IPS DF 6.9 (cell line): ENCODE measurements at places on chromosomes 5 and 9.

- DNase-seq: no peak
These were observed 634.2 kb downstream of the BNC2 start for GRCh38 chr9:16236311-16236710.

DNA sequence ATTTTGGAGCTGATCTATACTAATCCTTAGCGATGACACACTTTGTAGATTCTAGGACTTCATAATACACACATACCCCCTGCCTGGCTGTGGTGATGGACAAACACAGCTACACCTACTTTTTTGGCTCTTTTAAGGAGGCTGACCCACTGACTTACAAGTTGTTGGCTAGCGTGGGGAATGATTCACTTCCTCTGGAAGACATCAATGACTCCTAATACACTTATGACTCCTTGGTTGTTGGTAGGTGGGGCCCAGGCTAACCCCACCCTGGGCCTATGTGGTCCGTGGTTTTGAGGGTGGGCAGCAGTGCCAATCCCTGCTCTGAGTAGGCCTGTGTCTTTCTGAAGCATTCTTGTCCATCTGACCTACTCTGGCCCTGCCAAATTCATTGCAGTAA lies 144.4 kb downstream of the SLC12A2 start:
- no peak for DNase-seq

DNA sequence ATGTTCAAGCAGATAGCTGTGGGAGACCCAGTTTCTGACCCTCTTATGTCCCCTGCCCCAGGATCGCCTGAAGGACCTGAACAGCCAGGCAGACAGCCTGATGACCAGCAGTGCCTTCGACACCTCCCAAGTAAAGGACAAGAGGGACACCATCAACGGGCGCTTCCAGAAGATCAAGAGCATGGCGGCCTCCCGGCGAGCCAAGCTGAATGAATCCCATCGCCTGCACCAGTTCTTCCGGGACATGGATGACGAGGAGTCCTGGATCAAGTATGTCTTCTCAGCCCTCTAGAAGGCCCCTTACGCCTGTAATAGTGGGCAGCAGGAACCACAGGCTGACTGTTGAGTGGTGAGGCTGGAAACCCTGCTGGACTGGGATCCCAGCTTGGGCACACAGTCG lies 41.1 kb downstream of the DYNC2I2 start:
- no peak for DNase-seq

GRCh38 chr5:143019614-143020515 lies 249.7 kb downstream of the ARHGAP26 start:
- no peak for DNase-seq
